Right cardiac atrium (tissue), 5 donors: ENCODE measurements at places on chromosomes 4 and X. TPM values are rescaled to one million over a fixed set of nuclear protein-coding genes. Genes with fewer than 3 reads are reported as not detected.

EDNRA gene
- total RNA-seq, result 68.1 TPM

NXF2 gene
- not detected for total RNA-seq

DNA sequence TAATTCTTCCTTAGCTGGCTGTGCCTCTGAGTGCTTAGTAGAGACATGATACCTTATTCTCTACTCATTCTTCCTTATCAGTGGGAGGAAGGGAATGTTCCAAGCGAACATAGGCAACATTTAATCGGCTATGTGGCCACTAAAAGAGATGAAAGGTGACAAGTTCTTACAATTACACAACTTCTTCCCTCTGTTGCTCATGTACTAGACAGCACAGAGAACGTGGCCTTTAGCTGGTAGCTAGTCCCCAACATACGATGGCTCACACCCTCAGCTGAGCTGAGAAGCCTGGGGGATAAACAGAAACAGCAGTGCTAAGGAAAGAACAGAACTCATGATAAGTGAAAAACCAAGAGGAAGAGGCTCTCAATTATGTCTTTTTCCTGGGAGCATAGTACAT, 52.2 kb downstream of the APOO start:
- DNase-seq, result no peak

GRCh38 chrX:153608806-153609205, 9.9 kb upstream of the CCNQ start:
- no peak for DNase-seq

DNA sequence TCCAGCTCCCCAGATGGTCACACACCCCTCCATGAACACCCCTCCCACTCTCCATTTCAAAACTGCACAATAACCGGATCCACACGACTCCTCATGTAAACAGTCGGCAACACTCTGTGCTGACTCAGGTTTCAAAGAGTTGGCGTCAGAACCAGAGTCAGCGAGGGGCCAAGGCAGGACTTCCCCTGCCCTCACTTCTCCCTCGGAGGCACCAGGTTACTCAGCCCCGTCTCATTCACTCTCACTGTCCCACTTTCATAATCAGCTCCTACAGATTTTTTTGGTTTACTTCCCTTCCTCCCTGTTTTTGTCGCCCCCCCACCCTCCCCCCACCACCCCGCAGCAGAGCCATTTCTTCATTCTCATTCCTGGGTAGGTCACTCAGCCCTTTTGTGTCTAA, 2.7 kb upstream of the TIMP1 start:
- no peak for DNase-seq

DNA sequence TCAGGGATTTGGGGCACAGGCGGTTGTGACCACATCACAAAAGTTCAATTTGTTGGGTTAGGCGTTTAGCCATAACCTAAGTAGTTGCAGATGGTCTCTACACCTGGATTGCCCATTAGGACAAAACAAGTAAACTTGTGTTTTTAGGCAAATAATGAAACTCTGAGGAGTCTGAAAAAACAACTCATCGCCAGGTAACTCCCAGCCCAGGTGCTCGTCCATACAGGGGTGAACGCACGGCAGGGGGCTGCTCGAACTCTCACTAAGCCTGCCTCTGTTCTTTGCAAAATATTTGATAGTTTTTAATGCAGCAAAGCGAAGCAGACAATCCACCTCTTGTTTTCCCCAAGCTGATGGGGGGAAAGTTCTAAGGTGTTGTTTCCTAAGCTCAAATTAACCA, 559 bp upstream of the RHOH start:
- no peak for DNase-seq

- no peak for DNase-seq
These were observed 8.2 kb downstream of the RASSF6 start for GRCh38 chr4:73612032-73612431.

GRCh38 chr4:61750810-61751209, 550.7 kb downstream of the ADGRL3 start:
- DNase-seq, result no peak

GRCh38 chr4:40514497-40514951, 115.1 kb downstream of the RBM47 start:
- DNase-seq, result no peak

DNA sequence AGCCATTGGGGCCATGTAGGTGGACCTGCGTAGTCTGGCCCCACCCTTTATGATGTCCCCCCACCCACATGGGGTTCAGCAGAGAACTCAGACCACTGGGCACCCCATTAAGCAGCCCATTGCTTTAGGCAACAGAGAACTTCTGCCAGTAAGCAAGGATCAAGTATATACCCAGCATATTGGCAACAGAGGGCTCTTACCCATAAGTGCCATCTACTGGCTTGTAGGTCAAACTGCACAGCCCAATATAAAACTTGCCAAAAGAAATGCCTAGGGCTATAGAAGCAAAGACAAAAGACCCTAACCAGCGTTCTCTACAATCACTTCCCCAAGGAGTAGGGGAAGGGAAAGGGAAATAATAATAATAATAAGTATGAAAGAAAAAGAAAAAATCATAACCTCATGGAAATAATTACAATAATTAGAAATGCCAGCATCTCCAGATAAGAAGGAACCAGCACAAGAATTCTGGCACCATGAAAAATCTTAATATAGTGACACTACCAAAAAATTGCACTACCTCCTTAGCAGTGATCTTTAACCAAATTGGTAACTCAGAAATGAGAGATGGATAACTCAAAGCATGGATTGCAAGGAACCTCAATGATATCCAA, 1090.7 kb downstream of the FAT4 start:
- DNase-seq, result no peak

DNA sequence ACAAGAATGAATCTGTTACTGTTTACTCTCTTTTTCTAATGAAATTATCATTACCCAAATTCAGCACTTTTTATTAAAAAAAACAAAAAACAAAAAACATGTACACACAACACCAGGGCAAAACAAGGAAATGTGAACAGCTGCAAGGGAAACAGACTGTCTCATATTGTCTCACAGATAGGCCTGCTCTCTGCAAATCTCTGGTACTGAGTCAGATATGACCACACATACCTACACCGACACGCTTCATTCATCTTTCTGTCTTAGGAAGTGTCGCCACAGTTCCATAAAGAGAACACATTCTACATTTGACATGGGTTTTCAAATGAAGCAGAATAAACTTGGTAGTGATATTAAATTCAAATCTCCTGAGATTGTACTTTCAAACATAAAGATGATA, 92.2 kb upstream of the GPR34 start:
- no peak for DNase-seq

DNA sequence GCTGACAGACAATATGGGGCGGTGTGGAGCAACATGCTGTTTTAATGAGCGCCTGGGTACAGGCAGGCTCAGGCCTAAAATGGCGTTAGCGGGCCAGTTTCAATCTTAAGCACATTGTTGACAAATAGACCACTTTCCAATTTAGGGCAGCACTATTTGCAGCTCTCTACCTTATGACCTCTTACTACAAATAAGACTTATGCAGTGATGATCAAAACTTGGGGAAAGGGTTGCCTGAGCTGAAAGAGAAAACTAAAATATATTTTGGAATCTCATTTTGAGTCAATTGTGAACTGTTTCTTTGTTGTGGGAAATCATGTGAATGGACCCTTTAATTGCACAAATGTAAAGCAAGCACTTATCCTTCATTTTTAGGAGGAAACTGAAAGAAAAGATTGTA, 25.5 kb upstream of the GPAT3 start:
- no peak for DNase-seq
